G401 (cell line): ENCODE measurements at places on chromosomes 5 and 9.

- peak; percentile 68 for DNase-seq
These were observed 759.5 kb downstream of the TAF11L14 start for GRCh38 chr5:18393565-18394442.

DNA sequence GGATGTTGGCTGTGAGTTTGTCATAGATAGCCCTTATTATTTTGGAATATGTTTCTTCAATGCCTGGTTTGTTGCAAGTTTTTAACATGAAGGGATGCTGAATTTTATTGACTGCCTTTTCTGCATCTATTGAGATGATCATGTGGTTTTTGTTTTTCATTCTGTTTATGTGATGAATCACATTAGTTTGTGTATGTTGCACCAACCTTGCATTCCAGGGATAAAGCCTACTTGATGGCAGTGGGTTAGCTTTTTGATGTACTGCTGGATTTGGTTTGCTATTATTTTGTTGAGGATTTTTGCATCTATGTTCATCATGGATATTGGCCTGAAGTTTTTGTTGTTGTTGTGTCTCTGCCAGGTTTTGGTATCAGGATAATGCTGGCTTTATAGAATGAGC, 225.6 kb downstream of the PCSK1 start:
- no peak for DNase-seq

DNA sequence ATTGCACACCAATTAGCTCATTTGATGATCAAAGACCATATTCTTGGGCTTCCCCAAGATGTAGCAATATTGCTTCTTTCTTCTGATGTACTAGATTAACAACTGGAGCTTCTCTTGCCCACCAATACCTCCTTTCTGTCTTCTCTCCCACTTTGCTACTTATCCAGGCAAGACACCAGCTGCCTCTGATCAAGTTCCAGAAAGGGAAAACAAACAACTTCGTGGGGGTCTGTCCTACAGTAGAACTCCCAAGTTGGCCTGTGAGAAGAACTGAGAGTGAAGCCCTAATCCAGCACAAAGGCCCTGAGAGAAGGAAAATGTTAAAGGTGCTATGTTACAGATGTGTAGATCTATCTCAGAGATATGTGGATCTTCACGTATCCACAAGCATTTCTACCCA, 44.9 kb downstream of the ADAMTS12 start:
- no peak for DNase-seq

- no peak for DNase-seq
These were observed 14.3 kb downstream of the ZBTB34 start for GRCh38 chr9:126874546-126875314.

- no peak for DNase-seq
These were observed 138.1 kb upstream of the HMHB1 start for GRCh38 chr5:143673676-143674468.

DNA sequence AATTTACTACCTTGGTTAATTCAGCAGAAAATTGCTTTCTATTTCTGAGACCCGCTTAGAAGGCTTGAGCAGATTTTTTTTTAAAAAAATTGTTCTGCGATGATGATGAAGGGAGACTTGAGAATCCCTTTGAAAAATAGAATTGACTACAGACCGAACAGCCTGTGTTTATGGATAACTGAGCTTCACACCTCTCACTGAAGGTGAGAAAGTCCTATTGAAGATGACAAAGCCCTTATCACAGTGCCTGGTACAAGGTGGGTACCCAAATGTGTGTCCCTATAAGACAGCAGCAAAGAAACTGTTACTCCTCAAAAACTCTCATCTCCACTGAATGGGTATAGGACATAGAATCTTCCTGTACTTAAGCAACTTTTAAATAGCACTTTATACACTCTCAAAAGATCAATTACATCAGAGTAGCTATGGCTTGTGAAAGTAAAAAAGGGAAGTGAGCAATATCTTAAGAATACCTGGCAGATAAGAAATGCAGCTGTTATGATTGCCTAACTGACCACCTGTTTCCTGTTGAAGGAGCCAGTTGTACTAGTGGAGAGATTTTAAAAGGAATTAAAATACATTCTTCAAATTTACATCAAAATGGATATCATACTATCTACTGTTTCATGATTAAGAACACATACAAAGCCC, 419.7 kb downstream of the CHSY3 start:
- DNase-seq: no peak

DNA sequence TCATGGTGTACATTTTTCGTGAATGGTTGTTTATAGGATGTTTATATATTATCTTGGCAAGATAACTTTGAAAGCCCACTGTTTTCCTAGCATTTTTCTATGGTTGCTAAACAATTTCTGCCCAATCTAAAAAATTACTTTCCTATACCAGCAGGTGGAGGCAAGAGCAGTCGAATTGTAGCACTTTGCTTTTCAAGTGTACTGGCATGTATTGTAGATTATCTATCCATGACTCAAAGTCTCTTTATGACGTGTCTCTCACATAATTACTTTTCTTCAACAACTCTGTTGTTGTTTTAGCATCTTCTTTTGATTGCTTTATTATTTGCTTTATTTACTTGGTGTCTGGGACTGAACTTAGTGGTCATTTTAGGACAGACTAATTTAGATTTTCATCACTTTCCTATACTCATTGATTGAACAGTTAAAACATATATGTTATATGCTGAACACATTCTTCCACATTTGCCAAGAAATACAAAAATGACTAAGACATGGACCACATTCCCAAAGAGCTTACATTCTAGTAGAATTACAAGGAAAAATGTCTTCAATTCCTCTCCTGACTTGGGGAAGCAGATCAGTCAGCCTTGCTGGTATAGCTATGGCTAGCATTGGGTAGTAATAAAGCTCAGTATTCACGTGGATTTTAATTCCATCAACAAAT, 20.7 kb downstream of the NLN start:
- DNase-seq: peak; percentile 35

GRCh38 chr5:108947164-108947563, 199.5 kb downstream of the FER start:
- no peak for DNase-seq

GRCh38 chr9:111474385-111474784, 9.8 kb downstream of the ECPAS start:
- DNase-seq: no peak

DNA sequence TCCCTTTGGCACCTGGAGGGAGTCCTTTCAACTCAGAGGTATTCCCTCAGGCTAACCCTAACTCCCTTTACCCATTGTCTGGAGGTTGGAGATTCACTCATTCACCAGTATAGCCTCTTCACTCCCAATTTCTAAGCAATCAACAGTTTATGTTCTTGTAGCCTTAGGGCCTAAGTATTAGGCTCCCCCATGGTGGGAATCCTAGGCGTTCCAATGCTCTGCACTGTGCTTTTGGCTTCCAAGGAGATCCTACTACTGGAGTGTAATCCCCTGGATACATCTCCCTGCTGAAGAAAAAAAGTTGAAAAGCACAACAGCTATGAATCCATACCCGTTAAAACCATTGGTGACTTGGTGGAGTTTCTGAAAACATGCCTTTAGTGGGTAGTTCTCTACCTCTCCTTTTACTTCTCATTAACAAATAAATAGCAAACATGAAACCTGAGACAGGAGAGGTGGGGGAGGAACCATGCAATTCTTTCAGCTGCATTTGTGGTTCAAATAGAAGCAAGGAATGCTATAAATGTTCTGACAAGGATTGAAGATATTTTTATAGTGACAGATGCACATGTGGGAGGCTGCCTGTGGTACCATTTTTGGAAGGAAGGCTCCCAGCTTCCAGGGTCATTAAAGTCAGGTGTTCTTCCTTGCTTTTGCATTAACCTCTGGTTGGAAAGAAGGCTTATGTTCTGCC, 397.1 kb downstream of the DMAC1 start:
- DNase-seq: no peak

GRCh38 chr9:78898234-78898633, 601.3 kb downstream of the PSAT1 start:
- DNase-seq: no peak

- no peak for DNase-seq
These were observed 96.2 kb upstream of the BOD1 start for GRCh38 chr5:173712609-173713175.

DNA sequence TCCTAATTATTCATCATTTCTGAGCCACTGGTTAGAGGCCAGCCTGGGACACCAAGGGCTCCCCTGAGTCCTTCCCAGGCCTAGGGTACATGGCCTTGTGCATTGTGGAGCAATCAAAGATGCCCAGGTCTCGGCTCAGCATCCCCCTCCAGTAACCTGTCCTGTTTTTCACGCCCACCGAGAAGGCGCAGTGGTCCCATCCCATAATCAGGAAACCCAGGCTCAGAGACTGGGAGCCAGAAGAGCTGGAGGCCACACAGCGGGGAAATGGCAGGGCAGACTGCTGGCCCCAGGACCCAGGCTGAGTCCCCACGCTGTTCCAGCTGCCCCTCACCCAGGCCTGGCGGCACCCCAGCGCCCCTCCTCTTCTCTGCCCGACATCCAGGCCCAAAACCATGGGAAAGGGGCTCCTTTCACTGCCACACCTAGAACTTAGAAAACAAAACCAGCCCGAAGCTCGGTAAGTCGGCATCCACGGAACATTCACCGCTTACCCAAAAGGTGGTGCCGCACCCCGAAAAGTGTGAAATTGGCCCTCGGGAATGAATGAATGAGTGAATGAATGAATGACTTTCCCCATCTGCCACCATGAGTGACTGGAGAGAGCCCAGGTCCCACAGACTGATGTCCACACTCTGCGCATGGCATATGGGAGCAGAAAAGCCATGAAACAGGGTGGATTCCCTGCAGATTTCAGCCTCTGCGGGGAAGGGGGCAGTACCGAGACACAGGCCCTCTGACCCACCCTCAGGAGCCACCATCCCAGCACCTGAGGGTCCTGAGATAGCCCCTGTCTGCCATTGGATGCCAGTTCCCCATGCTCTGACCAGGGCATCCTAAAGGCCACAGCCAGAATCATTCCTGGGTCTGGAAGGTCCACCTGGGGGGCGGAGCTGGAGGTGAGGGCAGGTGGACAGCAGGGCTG, 132.5 kb downstream of the OLFM1 start:
- no peak for DNase-seq

GRCh38 chr5:151451626-151452520, 4.5 kb downstream of the SLC36A1 start:
- no peak for DNase-seq

DNA sequence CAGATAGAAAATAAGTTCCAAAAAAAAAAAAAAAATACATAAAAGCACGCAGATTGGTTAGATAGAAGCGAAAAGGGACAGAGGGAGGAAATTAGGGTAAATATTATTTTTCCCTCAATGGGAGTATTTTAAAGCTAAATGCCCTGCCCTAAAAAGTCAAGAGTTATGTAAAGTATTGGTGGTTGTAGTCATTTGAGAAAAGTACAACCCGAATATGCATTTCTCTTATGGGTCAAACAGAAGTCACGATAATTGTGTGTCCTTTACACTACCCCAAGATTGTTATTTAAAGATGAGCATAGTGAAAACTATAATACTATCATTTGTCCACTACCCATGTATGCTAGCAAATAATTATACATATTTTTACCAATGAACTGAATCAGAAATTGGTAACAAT, 368.7 kb downstream of the NDUFS4 start:
- no peak for DNase-seq

DNA sequence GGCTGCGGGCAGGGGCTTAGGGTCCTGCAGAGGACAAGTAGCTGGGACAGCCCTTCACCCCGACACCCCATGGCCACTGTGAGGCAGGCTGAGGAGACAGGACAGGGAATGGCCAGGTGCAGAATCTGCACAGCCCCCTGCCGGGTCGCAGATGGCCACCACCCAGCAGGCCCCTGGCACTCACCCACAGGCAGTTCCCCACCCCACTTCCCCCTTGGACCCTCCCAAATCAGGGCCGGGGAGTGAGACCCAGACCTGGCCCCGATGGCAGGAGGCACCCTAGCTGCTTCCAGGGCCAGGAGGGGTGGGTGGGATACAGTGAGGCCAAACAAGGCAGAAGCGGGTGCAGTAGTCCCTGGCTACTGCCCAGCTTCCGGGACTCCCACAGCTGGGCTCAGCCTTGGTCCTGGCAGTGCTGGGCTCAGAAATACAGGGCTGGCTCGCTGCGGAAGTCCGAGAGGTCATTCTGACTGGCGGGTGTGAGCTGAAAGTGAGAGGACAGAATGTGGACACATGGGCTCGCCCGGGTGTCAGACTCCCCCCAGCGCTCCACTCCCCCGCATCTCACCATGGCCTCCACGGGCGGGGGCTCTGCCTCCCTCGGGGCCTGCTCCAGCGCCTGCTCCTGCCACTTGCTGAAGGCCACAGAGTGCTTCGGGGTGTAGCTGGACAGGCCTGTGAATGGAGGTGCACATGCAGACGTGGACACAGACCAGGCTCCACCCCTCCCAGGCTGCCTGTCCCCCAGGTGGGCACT, 3.4 kb downstream of the SSNA1 start:
- DNase-seq: peak; percentile 44

GRCh38 chr9:91771027-91771426, 179.0 kb downstream of the ROR2 start:
- no peak for DNase-seq

DNA sequence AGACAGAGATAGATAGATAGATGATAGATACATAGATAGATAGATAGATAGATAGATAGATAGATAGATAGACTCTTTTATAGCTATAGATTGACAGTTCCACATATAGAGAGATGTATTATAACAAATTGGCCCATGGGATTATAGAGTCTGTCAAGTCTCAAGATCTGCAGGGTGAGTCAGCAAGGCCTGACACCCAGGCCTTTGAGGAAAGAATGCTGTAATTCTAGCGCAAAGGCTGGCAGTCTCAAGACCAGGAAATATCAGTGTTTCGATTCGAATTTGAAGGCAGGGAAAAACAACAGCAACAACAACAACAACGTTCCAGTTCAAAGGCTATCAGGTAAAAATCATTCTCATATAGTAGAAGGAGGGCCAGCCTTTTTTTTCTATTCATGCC, 339.2 kb upstream of the CDH9 start:
- no peak for DNase-seq

- DNase-seq: no peak
These were observed 6.1 kb upstream of the UBLCP1 start for GRCh38 chr5:159257007-159257406.

- DNase-seq: peak; percentile 29
These were observed 603.8 kb downstream of the TLE4 start for GRCh38 chr9:80175286-80176150.

GRCh38 chr9:21477466-21477865, 4.6 kb downstream of the IFNE start:
- no peak for DNase-seq

GRCh38 chr5:133277744-133278143, 225.9 kb downstream of the HSPA4 start:
- no peak for DNase-seq
